Thyroid gland (tissue), 4 donors: ENCODE measurements at places on chromosomes 3 and 15. TPM values are rescaled to one million over a fixed set of nuclear protein-coding genes. Genes with fewer than 3 reads are reported as not detected.

GRCh38 chr3:141802316-141803077, 39.3 kb downstream of the GRK7 start:
- H3K27me3 ChIP-seq: no peaks in the 10 kb centered on the region
- no peaks in the 10 kb centered on the region for H3K36me3 ChIP-seq
- DNase-seq: no peak
- no peak overlapping the region for H3K4me3 ChIP-seq
- H3K4me1 ChIP-seq: peaks cover 15% of the 10 kb centered on the region
- no peak overlapping the region for H3K27ac ChIP-seq

DNA sequence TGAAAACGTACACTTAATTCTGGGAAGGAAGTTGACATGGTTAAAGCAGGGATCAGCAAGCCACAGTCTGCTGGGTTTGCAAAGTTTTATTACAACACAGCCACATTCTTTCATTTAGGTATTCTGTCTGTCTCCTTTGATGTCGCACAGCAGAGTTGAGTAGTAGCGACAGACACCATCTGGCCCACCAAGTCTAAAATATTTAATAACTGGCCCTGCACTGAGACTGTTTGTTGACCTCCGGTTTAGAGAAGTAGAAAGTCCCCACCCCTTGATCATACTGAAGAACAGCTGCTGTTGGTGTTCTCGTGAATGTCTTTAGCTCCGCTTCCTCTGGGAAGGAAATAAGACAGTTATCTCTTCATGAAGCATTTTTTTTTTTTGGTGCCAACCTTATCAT, 66.2 kb downstream of the MCTP2 start:
- no peak for DNase-seq
- H3K4me3 ChIP-seq: no peak overlapping the region
- no peaks in the 10 kb centered on the region for H3K4me1 ChIP-seq
- no peaks in the 10 kb centered on the region for H3K36me3 ChIP-seq

DNA sequence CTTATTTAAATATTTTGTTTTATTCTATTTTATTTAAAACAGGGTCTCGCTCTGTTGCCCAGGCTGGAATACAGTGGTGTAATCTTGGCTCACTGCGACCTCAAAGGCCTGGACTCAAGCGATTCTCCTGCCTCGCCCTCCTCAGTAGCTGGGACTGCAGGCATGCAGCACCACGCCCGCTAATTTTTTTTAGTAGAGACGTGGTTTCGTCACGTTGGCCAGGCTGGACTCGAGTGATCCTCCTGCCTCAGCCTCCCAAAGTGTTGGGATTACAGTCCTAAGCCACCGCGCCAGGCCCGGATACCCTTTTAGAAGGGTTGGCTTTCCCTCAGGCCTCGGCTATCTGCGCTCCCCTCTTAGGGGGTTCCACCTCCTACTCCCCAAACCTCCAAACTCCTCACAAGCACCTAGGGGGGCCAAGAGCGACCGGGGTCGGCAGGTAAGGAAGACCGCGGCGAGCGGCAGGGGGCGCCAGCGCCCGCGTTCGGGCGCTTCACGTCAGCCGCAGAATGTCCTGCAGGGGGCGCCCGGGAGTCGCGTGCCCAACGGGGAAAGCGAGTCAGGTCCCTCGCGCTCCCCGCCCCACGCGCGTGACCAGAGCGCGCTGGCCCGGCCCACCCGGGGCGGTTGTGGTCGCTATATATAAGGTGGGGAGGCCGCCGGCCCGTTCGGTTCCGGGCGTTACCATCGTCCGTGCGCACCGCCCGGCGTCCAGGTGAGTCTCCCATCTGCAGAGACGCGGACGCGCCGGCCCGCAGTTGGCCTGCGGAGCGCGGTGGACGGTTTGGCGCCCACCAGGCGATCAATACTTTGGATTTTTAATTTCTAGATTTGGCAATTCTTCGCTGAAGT, 51.8 kb upstream of the GATM start:
- H3K27ac ChIP-seq: no peak overlapping the region
- DNase-seq: peak; percentile 79
- H3K36me3 ChIP-seq: no peaks in the 10 kb centered on the region

DNA sequence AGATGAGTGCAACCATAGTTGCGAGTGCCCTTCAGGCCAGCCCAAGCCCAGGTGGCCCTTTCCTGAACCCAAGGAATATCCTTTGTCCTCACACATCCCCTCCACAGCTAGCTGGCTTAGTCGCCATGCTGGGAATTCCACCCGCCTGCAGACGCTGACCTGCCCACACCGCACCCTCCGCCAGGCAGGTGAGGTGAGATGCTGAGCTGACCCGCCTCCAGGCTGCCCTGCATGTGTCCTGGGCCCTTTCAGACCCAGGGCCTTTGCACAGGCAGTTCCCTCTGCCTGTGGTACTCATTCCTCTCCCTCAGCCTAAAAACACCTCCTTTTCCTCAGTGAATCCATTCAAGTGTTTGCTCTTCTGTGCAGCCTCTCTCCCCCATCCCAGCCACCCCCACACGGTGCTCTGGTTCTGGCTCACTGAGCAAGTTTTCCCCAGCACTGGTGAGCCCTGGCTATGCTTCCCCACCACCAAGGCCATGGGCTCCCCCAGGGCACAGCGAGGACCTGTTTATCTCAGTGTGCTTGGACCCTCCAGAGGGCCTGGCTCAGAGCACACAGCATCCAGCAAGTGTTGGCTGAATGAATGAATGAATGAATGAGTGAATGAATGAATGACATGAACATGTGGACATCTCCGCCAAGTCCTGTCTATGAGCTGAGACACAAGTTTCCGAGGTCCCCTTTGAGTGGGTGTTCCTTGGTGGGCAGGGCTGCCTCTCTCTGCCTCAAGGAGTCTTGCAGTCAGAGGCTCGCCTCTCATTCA, 33.0 kb upstream of the LINGO1 start:
- H3K27ac ChIP-seq: no peak overlapping the region
- no peak overlapping the region for H3K4me3 ChIP-seq
- no peak for DNase-seq
- H3K36me3 ChIP-seq: no peaks in the 10 kb centered on the region
- no peaks in the 10 kb centered on the region for H3K27me3 ChIP-seq
- H3K4me1 ChIP-seq: no peaks in the 10 kb centered on the region

- DNase-seq: no peak
- H3K27me3 ChIP-seq: no peaks in the 10 kb centered on the region
- H3K4me1 ChIP-seq: no peaks in the 10 kb centered on the region
- no peaks in the 10 kb centered on the region for H3K36me3 ChIP-seq
- H3K4me3 ChIP-seq: no peak overlapping the region
These were observed 31.3 kb upstream of the SETMAR start for GRCh38 chr3:4271834-4272233.

DNA sequence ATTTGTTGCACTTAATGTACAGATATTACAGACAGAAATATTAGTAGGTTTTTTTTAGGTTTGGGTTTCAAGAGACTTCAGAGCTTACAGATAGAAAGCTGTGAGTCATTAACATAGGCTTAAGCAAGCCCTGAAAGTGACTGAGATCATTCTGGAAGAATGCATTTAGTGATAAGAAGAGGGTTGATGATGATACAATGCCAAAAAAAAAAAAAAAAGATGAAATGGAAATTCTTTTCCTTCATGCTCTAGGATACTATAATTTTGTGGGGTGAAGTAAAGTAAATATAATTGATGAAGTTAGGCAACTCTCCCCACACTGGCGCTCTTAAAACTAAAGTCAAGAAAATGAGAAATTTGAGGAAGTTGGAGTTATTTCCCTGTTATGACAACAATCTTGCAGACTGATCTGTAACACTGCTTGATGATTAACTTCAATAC, 169.4 kb upstream of the ZNF385D start:
- no peak overlapping the region for H3K4me3 ChIP-seq
- no peaks in the 10 kb centered on the region for H3K27me3 ChIP-seq
- DNase-seq: no peak

GRCh38 chr3:132569153-132569552, 27.9 kb upstream of the ACKR4 start:
- no peak overlapping the region for H3K4me3 ChIP-seq
- no peaks in the 10 kb centered on the region for H3K4me1 ChIP-seq
- no peaks in the 10 kb centered on the region for H3K27me3 ChIP-seq

DNA sequence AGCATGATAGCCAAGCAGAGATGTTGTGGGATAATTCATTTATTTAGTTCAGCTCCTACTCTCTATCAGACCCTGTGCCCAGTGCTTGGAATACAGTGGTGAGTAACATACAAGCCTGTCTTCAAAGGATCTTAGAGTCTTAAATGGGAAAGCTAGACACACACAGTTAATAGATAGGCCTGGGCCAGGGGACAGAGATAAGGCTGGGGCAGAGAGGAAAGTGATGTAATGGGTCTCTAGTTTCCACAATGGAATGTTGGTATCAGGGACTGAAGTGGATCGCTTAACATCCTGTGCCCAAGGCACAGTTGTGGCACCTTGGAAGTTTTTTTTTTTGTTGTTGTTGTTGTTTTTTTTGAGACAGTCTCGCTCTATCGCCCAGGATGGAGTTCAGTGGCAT, 79.9 kb upstream of the POLG start:
- no peak overlapping the region for H3K4me3 ChIP-seq
- DNase-seq: no peak
- no peak overlapping the region for H3K27ac ChIP-seq
- H3K27me3 ChIP-seq: peaks cover 21% of the 10 kb centered on the region
- no peaks in the 10 kb centered on the region for H3K4me1 ChIP-seq

DNA sequence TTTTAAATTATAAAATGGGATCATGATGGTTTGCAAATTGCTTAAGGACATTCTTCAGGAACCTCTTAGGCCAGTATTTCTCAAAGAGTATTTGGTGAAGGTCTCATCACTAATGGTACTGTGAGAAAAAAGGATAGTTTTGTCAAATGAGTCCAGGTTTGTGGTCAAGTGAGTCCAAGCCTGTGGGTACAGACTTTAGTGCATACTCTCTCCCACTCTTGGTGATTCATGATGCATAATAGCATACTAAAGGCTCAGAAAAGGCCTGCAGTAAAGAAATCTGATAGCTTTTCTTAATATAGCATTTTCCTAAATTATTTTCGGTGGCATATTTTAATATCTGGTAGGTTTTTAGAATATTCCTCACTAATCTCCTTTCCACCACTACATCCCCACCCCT, 20.0 kb downstream of the BOC start:
- H3K4me1 ChIP-seq: peaks cover 46% of the 10 kb centered on the region
- no peak for DNase-seq
- H3K36me3 ChIP-seq: no peaks in the 10 kb centered on the region

DNA sequence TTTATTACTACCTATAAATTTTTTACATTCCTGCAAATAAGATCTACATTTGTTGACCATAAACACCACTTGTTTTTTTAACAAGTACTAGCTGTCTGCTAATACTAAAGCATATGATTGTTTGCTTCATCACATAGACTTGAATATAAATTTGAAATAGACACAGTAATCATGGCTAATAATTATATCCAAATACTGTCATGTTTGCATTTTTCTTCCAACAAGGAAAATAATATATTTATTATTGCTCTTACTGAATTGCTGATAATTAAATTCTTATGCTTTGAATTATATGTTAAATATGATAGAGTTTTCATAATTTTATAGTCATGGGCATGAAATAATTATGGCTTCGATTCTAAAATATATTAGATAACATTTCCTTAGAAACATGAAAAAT, 40.5 kb downstream of the HDC start:
- H3K36me3 ChIP-seq: no peaks in the 10 kb centered on the region
- no peak for DNase-seq
- no peaks in the 10 kb centered on the region for H3K27me3 ChIP-seq
- peaks cover 10% of the 10 kb centered on the region for H3K4me1 ChIP-seq
- no peak overlapping the region for H3K27ac ChIP-seq

GRCh38 chr15:99019558-99020540, 12.3 kb upstream of the PGPEP1L start:
- H3K4me3 ChIP-seq: no peak overlapping the region
- H3K27ac ChIP-seq: no peak overlapping the region
- no peak for DNase-seq
- no peaks in the 10 kb centered on the region for H3K36me3 ChIP-seq
- no peaks in the 10 kb centered on the region for H3K27me3 ChIP-seq

DNA sequence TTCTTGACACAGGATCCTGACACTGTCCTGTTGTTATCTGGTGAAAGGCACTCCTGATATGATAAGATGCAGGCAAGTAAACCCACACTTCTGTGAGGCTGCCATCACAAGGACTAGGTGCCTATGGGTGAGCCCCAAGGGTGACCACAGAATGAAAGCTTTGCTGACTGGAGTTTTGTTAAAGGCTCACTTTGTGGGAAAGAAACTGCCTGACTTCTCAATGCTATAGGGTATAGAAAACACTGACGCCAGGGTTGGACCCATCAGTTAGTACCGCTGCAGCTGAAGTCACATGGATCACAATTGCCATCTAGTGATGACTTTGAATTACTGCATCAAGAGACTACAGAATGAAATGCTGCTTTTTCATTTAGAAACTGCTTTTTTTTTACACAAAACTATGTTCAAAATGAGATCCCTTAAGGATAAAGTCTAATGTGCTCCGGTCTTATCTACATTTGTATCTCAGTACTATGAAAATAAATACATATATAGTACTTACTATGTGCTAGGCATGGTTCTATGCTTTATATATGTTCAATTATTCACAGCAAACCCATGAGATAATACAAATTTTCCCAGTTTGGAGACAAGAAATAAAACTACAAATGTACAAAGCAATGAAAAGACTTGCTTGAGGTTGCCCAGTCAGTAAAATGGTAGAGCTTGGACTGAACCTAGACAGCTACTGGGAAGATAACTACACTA, 64.2 kb upstream of the CMSS1 start:
- no peaks in the 10 kb centered on the region for H3K4me1 ChIP-seq
- DNase-seq: no peak
- H3K27ac ChIP-seq: no peak overlapping the region
- no peaks in the 10 kb centered on the region for H3K27me3 ChIP-seq
- H3K4me3 ChIP-seq: no peak overlapping the region
- no peaks in the 10 kb centered on the region for H3K36me3 ChIP-seq

GRCh38 chr3:15292765-15293522, 39.4 kb downstream of the SH3BP5 start:
- peak; percentile 61 for DNase-seq
- no peaks in the 10 kb centered on the region for H3K36me3 ChIP-seq
- no peaks in the 10 kb centered on the region for H3K27me3 ChIP-seq
- H3K27ac ChIP-seq: peak overlapping the region; percentile 32

- DNase-seq: no peak
- H3K27ac ChIP-seq: no peak overlapping the region
- H3K4me3 ChIP-seq: no peak overlapping the region
- no peaks in the 10 kb centered on the region for H3K4me1 ChIP-seq
- no peaks in the 10 kb centered on the region for H3K27me3 ChIP-seq
- no peaks in the 10 kb centered on the region for H3K36me3 ChIP-seq
These were observed 237.4 kb upstream of the TRIM42 start for GRCh38 chr3:140440446-140440845.

DNA sequence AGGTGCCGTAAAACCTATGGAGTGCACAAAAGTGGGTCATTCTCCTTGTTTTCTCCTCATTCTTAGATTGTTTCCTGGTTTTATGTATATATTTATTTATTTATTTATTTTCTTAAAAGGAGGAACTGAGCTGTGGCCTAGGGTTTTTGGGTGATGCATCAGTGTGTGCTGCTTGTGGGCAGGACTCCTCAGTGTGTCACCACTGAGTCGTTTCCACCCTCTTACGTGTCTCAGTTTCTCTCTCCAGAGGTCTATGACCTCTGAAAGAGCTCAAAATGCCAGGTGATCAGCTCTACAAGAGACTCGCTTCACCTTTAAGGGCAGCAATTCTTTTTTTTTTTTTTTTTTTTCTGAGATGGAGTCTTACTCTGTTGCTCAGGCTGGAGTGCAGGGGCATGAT, 72.9 kb downstream of the CD200 start:
- H3K27me3 ChIP-seq: no peaks in the 10 kb centered on the region
- H3K36me3 ChIP-seq: no peaks in the 10 kb centered on the region
- no peaks in the 10 kb centered on the region for H3K4me1 ChIP-seq

ERC2 gene
- 7.3 TPM for total RNA-seq

C3orf20 gene
- total RNA-seq: 0.29 TPM

PP2D1 gene
- not detected for total RNA-seq

GOLGA8H gene
- 3.0 TPM for total RNA-seq

YEATS2 gene
- total RNA-seq: 37.1 TPM

DAPK2 gene
- 47.4 TPM for total RNA-seq

CHRNB4 gene
- total RNA-seq: not detected

CCR1 gene
- 1.4 TPM for total RNA-seq
